ENCODE measurements at places on chromosomes 12 and 14.
A peak's percentile ranks its signal among the peaks of the same experiment; 100 is the strongest.

- DNase-seq, result no peak
Observed at GRCh38 chr12:5565933-5566599, 134.2 kb downstream of the NTF3 start.

- DNase-seq, result no peak
Observed at GRCh38 chr14:100889641-100890040, 13.9 kb downstream of the RTL1 start.

- no peak for DNase-seq
Observed at GRCh38 chr14:97956581-97957340, 1159.6 kb downstream of the VRK1 start.

- no peak for DNase-seq
Observed at GRCh38 chr14:98167705-98168104, 1104.3 kb downstream of the BCL11B start.

GRCh38 chr12:67482751-67483661 is 165.5 kb upstream of the DYRK2 start:
- no peak for DNase-seq

GRCh38 chr14:36655963-36656686 is 5.5 kb upstream of the PAX9 start:
- peak; percentile 66 for DNase-seq

GRCh38 chr14:92624764-92625163 is 111.2 kb downstream of the RIN3 start:
- DNase-seq, result no peak

GRCh38 chr14:63342371-63342770 is 23.6 kb upstream of the GPHB5 start:
- DNase-seq, result peak; percentile 33

DNA sequence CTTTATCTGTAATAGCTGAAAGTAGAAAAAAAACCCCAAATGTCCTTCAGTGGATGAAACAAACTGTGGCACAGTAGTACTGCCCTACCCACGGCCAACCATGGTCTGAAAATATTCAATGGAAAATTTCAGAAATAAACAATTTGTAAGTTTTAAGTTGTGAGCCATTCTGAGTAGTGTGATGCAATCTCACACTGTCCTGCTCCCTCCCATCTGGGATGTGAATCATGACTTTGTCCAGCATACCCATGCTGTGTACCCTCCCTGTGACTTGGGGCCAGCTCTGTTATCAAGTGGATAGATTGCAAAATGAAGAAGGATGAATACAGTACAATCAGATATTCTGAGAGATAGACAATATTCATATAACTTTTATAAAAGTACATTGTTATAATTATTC is 106.2 kb downstream of the SMOC1 start:
- DNase-seq, result peak; percentile 61

- no peak for DNase-seq
Observed at GRCh38 chr14:60184905-60185555, 19.8 kb upstream of the DHRS7 start.

DNA sequence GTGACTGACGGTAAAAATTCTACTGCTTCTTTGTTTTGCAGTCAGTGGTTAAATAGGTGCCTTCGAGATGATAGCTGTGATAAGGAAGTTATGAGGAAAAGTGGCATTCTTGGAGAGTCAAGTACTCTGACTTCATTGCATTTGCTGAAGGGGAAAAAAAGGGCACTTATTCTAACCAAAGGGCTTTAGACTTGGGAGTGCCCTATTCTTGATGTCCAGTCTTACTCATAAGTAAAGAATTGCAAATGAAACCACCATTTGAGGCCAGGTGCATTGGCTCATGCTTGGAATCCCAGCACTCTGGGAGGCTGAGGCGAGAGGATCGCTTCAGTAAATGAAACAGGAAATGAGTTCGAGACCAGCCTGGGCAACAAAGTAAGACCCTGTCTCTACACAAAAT is 40.3 kb downstream of the BRAP start:
- DNase-seq, result no peak

DNA sequence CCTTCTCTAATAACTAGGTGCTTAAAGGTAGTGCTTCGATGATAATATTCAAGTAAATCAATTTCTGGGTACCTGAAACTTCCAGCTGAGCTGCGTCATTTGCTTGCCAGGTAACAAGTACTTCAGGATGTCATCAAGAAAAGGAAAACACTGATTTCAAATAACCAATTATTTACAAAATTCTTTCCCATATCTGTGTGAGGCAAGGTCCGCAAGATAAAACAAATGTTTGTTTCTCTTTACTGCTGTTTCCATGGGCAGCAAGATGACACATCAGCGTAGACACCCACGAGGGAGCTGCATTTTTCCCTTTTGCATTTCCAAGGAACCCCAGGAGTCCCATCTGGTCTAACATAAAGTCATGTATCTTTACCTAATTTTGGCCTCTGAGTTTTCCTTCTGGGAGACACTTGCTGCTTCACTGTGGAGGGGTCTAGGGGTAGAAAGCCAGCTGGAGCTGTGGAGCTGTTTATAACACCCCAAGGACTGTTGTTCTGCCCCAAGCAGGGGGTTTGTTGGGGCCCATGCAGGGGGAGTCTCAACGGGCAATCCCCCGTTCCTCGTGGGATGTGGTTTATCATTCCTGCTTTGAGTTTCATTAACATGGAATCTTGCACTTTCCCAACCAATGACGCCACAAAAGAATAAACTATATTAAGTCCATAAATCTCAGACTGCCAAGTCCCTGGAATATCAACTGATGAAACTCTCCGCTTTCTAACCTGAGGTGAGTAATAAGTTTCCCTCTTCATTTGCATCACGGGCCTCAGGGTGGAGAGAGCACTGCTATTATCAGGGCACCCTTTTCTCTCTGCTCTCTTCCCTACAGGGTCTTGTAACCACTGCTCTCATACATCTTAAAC is 112.8 kb upstream of the PELI2 start:
- DNase-seq, result peak; percentile 83

- DNase-seq, result no peak
Observed at GRCh38 chr14:95703805-95704204, 10.1 kb downstream of the TCL1A start.

GRCh38 chr14:93759719-93760307 is 28.5 kb downstream of the PRIMA1 start:
- DNase-seq, result no peak

GRCh38 chr14:101471723-101472517 is 89.4 kb upstream of the DIO3 start:
- no peak for DNase-seq

GRCh38 chr12:33205981-33206380 is 233.6 kb downstream of the SYT10 start:
- no peak for DNase-seq

DNA sequence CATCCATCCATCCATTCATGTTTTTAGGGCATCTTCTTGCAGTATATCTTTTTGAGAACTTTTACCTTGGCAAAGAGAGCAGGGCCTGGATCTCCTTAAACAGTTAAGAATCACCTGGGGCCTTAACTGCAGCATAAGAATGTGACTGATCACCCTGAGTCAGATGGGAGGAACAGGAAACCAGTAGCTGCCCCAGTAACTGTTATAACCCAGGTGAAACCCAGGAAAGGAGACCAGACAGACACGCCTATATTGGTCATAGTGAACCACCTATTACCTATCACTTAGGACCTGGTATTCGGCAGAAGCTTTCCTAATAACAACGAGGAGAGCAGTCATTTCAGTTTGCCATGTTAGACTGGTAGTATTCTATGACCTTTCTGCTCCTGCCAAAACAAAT is 43.4 kb upstream of the NR2C1 start:
- DNase-seq, result no peak

DNA sequence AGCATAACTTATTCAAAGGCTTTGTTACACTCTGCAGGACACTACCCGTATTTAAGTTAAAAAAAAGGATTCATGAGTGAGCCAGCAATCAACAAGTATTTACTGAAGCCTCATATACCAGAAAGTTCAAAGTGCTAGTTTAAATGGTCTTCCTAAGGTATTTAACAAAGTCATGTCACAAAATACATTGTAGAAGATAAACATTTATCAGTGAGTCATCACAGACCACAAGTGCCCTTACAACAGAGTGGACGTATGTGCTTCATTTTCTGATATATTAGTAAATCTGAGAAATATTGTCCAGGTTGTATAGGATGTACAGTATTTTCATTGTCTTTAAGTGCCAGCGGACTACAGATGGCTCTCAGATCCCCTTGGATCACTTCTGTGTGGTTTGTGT is 24.2 kb downstream of the FLRT2 start:
- no peak for DNase-seq

GRCh38 chr12:8991371-8992345 is 2.3 kb downstream of the KLRG1 start:
- DNase-seq, result no peak

- DNase-seq, result peak; percentile 61
Observed at GRCh38 chr14:76203086-76204001, 51.6 kb downstream of the GPATCH2L start.

GRCh38 chr12:47636908-47637780 is 68.7 kb downstream of the RPAP3 start:
- no peak for DNase-seq

- no peak for DNase-seq
Observed at GRCh38 chr12:94140556-94140955, 7.8 kb upstream of the PLXNC1 start.

DNA sequence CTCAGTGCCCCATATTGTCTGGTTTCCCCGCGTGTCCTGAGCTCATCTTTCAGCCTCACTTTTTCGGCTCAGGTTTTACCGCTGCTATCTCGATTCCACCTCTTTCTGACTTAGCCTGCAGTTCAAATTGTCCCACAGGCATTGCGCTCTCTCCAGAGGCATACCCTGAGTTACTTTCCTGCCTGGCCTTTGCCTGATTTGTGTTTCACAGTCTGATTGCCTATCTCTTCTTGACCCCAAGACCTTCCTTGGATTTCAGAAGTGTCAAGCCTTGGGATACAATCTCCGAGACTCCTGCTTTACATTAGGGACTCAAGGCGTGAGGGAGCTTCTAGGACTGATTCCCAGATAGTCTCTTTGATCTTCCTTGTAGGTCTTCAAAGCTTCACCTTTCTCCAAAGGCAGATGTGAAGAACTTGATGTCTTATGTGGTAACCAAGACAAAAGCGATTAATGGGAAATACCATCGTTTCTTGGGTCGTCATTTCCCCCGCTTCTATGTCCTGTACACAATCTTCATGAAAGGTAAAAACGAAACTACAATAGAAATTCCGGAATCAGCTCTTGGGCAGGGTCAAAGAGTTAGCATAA is 629 bp downstream of the LETMD1 start:
- DNase-seq, result no peak

GRCh38 chr12:54417712-54418440 is 1.2 kb downstream of the ITGA5 start:
- no peak for DNase-seq

- DNase-seq, result peak; percentile 46
Observed at GRCh38 chr14:75514673-75515628, 7.3 kb upstream of the BATF start.

DNA sequence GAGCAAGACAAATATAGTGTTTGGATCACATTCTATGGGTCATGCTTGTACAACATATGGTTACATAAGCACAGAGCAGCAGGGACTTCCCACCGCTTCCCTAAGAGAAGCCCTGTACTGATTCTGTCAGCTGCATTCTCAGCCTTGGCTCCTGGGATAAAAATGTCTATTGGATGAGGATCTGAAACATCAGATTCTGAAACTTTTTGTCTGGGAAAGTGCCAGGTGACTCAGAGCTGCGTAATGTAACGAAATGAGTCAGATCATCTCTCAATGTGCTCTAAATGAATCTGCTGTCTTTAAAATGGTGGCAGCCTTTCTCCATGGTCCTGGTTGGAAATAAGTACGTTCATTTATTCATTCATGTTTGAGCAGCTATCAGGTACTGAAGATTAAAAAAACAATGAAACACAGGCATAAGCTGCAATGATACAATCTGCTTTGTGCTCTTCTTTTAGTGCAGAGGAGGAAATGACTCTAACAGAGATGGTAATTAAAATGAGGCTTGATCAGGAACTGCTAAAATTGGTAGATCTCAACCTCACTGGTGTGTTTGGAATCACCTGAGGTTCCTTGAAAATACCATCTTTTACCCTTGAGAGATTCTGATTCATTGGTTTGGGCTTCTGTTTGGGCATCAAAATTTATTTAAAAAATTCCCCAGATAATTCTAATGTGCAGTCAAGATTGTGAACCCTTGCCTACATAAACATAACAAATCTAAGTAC is 99.1 kb upstream of the NAP1L1 start:
- peak; percentile 90 for DNase-seq

DNA sequence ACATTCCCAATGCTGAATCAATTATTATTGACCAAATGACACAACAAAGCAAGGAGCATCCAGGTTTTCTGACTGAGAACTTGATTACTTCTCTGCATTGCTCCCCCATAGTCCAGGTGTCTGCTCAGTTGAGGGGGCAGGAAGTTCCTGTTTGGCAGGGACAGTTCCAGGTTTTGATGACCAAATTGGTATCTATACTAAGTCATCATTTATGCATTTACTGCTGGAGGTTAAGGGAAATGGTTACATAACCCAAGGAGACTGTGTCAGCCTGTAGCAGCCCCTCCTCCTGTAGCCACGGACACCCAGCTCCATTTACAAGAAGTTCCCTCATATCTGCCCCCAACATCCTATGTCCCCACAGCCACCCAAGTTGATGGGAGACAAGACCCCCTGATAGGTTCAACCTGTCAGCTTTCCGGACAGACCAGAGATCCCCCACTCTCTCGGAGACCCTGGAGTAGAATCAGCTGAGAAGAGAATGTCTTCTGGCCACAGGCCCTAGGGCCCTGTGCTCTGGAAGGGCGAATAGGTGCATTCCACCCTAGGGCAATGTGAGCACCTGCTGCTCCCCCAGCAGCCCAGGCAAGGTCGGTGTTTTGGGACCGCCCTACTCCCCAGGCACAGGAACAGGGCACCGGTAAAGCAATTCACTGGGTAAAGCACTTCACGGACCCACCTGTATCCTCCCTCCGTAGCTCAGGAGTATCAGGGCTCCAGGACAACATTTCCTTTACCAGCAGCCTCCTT is 23.6 kb downstream of the IRF2BPL start:
- DNase-seq, result no peak

GRCh38 chr14:29716150-29716549 is 211.5 kb downstream of the PRKD1 start:
- peak; percentile 83 for DNase-seq

DNA sequence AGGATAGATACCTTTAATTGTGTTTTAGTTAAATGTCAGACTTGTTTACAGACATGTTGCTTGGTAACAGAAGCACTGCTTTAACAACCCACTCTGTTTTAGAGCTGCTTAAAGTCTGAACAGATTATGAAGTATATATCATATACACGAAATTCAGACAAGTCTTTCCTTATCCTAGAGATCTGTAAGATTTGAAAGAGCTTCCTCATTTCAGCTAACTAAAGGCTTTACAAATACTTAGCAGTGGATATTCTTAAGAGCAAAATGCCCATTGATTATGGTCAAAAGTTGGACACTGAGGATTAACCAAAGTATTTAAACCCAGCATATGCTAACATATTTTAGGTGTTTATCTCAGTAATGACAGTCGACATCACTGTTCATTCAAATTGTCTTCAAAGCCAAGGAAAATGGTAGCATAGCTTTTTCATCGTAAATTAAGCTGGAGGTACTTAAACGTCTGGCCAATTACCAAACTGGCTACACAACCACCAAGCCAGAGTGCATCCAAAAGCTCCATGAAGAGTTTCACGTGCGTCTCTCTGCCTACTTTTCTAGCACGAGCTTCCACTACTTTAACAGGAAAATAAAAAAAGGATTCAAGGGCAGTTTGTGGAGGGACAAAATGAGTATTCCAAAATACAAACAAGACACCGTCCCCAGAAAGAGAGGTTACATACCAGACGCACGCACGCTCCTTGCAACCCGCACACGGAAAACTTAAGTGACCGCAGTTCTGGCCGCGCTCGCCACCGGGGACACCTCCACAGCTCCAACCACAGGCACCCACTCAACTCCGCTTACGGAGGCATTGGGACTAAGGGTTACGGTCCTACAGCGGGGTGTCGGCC is 565 bp downstream of the CEP83 start:
- peak; percentile 28 for DNase-seq

GRCh38 chr14:47257013-47257412 is 418.4 kb downstream of the MDGA2 start:
- no peak for DNase-seq

All from fibroblast of gingiva (primary cell).